Vagina (tissue), 2 donors: ENCODE measurements at places on chromosomes 5 and 9.

GRCh38 chr5:138601444-138601843, 26.2 kb upstream of the HSPA9 start:
- DNase-seq: no peak
- peaks cover 7% of the 10 kb centered on the region for H3K4me1 ChIP-seq
- no peak overlapping the region for H3K27ac ChIP-seq
- no peaks in the 10 kb centered on the region for H3K27me3 ChIP-seq

DNA sequence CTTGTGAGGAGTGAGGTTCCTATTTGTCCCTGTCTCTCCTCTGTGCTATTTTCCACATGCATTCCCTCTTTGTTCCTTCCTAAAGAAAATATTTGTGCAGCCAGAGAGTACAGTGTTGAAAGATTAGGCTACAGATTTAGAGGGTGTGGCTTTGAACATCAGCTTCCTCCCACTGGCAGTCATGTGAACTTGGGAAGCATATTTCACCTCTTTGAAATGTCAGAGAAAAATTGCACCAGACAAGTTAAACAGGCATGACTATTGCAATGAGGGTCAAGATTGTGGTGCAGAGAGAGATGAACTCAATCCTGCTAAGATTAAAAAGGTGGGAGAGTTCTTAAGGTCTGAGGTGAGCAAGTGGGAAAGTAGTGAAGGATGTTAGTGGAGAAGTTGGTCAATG, 641.0 kb downstream of the DNAH5 start:
- no peaks in the 10 kb centered on the region for H3K4me1 ChIP-seq
- H3K4me3 ChIP-seq: no peak overlapping the region
- H3K27me3 ChIP-seq: no peaks in the 10 kb centered on the region
- no peak overlapping the region for H3K27ac ChIP-seq
- H3K36me3 ChIP-seq: no peaks in the 10 kb centered on the region

DNA sequence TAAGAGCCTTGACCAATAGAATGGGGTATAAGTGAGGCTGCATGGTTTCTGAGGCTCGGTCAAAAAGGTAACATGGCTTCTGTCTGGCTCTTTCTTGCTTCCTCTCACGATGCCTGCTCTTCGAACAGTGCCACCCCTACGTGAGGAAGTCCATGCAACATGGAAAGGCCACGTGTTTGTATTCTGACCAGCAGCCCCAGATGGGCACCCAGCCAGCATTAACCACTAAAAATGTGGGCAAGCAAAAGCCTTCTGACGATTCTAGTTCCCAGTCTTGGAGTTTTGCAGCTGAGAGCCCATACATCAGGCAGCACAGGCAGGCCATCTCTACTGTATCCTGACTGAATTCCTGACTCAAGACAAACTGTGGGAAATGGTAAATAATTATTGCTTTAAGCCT, 24.2 kb upstream of the NREP start:
- H3K27me3 ChIP-seq: no peaks in the 10 kb centered on the region
- DNase-seq: no peak
- H3K36me3 ChIP-seq: no peaks in the 10 kb centered on the region
- no peak overlapping the region for H3K27ac ChIP-seq
- no peak overlapping the region for H3K4me3 ChIP-seq
- no peaks in the 10 kb centered on the region for H3K4me1 ChIP-seq

GRCh38 chr9:73684601-73685000, 532.9 kb downstream of the ANXA1 start:
- no peak overlapping the region for H3K27ac ChIP-seq
- no peaks in the 10 kb centered on the region for H3K36me3 ChIP-seq
- no peak overlapping the region for H3K4me3 ChIP-seq
- DNase-seq: no peak
- H3K27me3 ChIP-seq: no peaks in the 10 kb centered on the region
- no peaks in the 10 kb centered on the region for H3K4me1 ChIP-seq

GRCh38 chr5:91053741-91054025, 329.4 kb downstream of the ARRDC3 start:
- H3K27me3 ChIP-seq: no peaks in the 10 kb centered on the region
- DNase-seq: no peak
- no peak overlapping the region for H3K27ac ChIP-seq
- H3K4me1 ChIP-seq: no peaks in the 10 kb centered on the region

GRCh38 chr5:39555788-39556187, 131.0 kb upstream of the DAB2 start:
- no peak overlapping the region for H3K4me3 ChIP-seq
- no peaks in the 10 kb centered on the region for H3K36me3 ChIP-seq
- no peak overlapping the region for H3K27ac ChIP-seq
- DNase-seq: no peak

DNA sequence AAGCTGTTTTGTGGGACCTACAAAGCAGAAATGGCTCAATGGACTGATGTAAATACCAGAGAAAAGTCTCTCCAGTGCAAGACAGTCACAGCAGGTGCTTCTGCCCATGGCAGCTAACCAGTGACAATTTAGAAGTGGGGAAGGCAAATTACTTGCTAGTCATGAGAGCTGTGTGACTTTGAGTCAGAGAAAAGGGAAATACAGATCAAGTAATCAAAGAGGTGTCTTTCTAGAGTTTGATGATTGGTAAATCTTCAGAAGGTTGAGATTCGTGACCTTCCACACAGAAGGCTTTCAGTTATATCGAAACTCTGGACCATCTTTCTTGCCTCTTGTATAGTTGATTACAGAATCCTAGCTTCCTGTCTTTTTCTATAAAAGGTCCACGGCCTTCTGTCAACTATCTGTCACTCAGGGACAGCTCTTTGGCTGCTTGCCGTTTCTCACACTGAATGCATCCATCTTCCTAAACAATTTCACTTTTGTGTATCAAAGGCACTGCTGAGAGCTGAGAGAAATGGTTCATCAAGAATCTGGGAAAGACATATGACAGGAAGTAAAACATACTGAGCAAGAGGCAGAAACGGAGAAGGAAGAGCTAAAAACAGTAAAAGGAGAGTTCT, 993.9 kb upstream of the ACO1 start:
- no peaks in the 10 kb centered on the region for H3K27me3 ChIP-seq
- H3K4me1 ChIP-seq: peaks cover 5% of the 10 kb centered on the region
- no peak for DNase-seq
- H3K36me3 ChIP-seq: no peaks in the 10 kb centered on the region
- no peak overlapping the region for H3K27ac ChIP-seq

GRCh38 chr5:8577792-8578191, 708.8 kb downstream of the MTRR start:
- H3K36me3 ChIP-seq: no peaks in the 10 kb centered on the region
- H3K27me3 ChIP-seq: no peaks in the 10 kb centered on the region
- DNase-seq: no peak
- H3K27ac ChIP-seq: no peak overlapping the region
- H3K4me1 ChIP-seq: no peaks in the 10 kb centered on the region

- H3K4me1 ChIP-seq: peaks cover 7% of the 10 kb centered on the region
- H3K27me3 ChIP-seq: no peaks in the 10 kb centered on the region
- no peak overlapping the region for H3K4me3 ChIP-seq
- no peak for DNase-seq
- no peaks in the 10 kb centered on the region for H3K36me3 ChIP-seq
Measured at GRCh38 chr5:107213025-107213424, 457.7 kb downstream of the EFNA5 start.

GRCh38 chr5:1743769-1744085, 55.9 kb downstream of the MRPL36 start:
- no peaks in the 10 kb centered on the region for H3K4me1 ChIP-seq
- H3K36me3 ChIP-seq: no peaks in the 10 kb centered on the region
- no peak for DNase-seq

GRCh38 chr9:95513711-95514110, 3.1 kb downstream of the PTCH1 start:
- no peaks in the 10 kb centered on the region for H3K27me3 ChIP-seq
- H3K4me1 ChIP-seq: peaks cover 17% of the 10 kb centered on the region
- no peak overlapping the region for H3K4me3 ChIP-seq

GRCh38 chr5:12615141-12615820, 711.0 kb upstream of the CTNND2 start:
- H3K4me1 ChIP-seq: no peaks in the 10 kb centered on the region
- H3K27me3 ChIP-seq: no peaks in the 10 kb centered on the region
- no peak overlapping the region for H3K4me3 ChIP-seq
- DNase-seq: no peak
- no peaks in the 10 kb centered on the region for H3K36me3 ChIP-seq

DNA sequence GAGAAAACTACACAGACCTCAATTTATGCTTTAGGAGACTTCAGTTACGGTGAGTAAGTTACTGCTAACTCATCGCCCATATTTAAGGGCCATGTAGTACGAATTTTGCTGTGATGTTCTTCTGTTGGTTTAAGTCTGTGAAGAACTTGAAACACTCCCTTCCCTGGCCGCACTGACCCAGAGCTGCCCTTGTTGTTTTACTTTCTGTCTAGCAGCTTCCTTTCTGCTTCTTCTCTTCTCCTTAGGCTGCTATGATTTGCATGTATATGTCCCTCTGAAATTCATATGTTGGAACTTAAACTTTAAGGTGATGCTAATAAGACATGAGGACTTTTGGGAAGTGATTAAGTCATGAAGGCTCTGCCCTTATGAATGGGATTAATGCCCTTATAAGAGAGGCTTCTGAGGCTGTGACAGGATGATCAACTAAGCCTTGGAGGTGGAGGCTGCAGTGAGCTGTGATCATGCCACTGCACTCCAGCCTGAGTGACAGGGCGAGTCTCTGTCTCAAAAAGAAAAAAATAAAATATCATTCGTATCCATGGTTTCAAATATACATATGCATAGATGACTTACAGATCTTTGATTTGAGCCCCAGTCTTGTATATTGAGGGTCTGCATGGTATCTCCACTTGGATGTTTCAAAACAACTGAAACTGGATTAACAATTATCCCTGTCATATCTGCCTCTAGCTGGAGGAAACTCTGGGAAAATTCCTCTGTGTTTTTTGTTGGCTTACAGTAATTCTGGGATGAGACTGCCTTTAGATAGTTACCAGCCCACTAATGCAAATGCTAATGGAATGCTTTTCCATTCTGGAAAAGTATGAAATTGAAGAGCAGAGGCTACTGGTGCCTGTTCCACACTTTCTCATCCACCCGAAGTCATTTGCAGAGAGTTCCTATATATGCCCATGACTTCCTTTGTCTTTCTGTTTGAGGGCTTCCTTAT, 263.4 kb upstream of the ACTBL2 start:
- no peak for DNase-seq
- no peak overlapping the region for H3K27ac ChIP-seq

- H3K4me3 ChIP-seq: no peak overlapping the region
- peak overlapping the region; percentile 69 for H3K27ac ChIP-seq
- no peaks in the 10 kb centered on the region for H3K36me3 ChIP-seq
- no peaks in the 10 kb centered on the region for H3K27me3 ChIP-seq
Measured at GRCh38 chr5:135141303-135142268, 107.6 kb upstream of the PITX1 start.

DNA sequence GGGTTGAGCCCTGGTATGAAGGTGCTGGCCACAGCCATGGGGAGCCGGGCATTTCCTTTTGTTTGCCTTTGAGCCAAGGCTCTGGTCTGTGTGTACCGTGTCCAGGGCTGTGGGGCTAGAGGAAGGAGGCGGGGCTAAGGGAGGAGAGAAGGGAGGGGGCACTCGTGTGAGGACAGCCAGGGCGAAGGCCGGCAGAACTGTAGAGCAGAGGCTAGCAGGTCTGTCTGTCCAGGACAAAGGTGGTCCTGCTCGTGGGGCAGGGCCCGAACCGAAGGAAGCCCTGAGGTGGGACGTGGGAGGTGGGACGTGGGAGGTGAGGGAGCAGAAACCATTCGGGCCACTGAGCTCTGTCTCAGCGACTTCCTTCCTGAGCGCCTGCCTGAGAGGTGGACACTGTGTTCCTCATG, 41.3 kb upstream of the TESK1 start:
- H3K36me3 ChIP-seq: peaks cover 2% of the 10 kb centered on the region
- H3K4me3 ChIP-seq: peak overlapping the region; percentile 6
- no peaks in the 10 kb centered on the region for H3K27me3 ChIP-seq
- no peak for DNase-seq

- no peak overlapping the region for H3K27ac ChIP-seq
- H3K4me1 ChIP-seq: peaks cover 5% of the 10 kb centered on the region
- H3K36me3 ChIP-seq: no peaks in the 10 kb centered on the region
- H3K4me3 ChIP-seq: no peak overlapping the region
- H3K27me3 ChIP-seq: no peaks in the 10 kb centered on the region
Measured at GRCh38 chr9:5957166-5957565, 58.3 kb downstream of the RANBP6 start.

GRCh38 chr9:20620650-20621470, 1.4 kb downstream of the MLLT3 start:
- peaks cover 33% of the 10 kb centered on the region for H3K4me1 ChIP-seq
- H3K4me3 ChIP-seq: peak overlapping the region; percentile 95
- no peaks in the 10 kb centered on the region for H3K36me3 ChIP-seq
- DNase-seq: no peak
- peak overlapping the region; percentile 95 for H3K27ac ChIP-seq

DNA sequence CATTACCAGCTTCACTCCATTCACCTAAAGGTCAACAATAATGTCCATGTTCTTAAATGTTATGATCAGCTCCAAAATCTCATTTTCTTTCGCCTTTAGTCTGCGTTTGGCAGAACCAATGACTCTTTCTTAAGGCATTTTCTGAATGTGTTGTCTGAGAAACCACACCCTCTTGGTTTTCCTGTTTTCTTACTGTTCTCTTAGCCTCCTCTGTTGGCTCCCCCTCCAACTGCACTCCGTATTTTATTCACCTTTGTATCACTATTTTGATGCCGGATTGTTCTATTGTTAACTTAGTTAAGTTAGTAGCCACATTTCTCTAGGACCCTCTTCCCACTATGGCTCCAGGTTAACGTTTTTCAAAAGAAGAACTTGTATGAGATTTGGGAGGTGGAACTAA, 185.6 kb downstream of the DMAC1 start:
- H3K4me1 ChIP-seq: no peaks in the 10 kb centered on the region
- H3K27me3 ChIP-seq: no peaks in the 10 kb centered on the region

- H3K36me3 ChIP-seq: no peaks in the 10 kb centered on the region
- H3K27ac ChIP-seq: no peak overlapping the region
- H3K4me3 ChIP-seq: no peak overlapping the region
- H3K4me1 ChIP-seq: no peaks in the 10 kb centered on the region
- DNase-seq: no peak
- no peaks in the 10 kb centered on the region for H3K27me3 ChIP-seq
Measured at GRCh38 chr5:142475102-142475513, 150.3 kb upstream of the SPRY4 start.

GRCh38 chr9:136507992-136508375, 25.1 kb upstream of the SEC16A start:
- no peak overlapping the region for H3K27ac ChIP-seq
- H3K36me3 ChIP-seq: peaks cover 94% of the 10 kb centered on the region
- no peaks in the 10 kb centered on the region for H3K27me3 ChIP-seq
- peaks cover 10% of the 10 kb centered on the region for H3K4me1 ChIP-seq
- no peak overlapping the region for H3K4me3 ChIP-seq
- DNase-seq: no peak
